ENCODE measurements at places on chromosomes 1 and 21.
A peak's percentile ranks its signal among the peaks of the same experiment; 100 is the strongest.

DNA sequence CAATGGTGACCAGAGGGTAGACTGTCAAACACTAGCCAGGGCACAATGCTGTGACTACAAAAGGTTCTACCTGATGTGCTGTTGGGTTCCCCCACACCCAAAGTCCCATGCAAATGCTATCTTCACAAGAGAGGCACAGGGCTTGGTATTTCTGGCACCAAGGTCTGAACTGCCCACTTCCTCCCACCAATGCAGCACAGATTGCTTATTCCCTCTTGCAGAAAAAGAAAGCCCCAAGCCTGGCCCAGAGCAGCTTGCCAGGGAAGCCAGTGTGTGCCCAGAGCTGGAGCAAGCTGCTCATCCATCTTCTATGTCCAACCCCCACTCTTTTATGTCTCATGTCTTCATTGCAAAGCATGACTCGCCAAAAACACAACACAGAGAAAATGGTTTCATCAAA lies 149.4 kb upstream of the CAMK1G start:
- no peak for DNase-seq

- DNase-seq, result no peak
Observed at GRCh38 chr1:212970085-212970484, 19.7 kb downstream of the VASH2 start.

- no peak for DNase-seq
Observed at GRCh38 chr1:91791691-91792488, 94.1 kb downstream of the TGFBR3 start.

DNA sequence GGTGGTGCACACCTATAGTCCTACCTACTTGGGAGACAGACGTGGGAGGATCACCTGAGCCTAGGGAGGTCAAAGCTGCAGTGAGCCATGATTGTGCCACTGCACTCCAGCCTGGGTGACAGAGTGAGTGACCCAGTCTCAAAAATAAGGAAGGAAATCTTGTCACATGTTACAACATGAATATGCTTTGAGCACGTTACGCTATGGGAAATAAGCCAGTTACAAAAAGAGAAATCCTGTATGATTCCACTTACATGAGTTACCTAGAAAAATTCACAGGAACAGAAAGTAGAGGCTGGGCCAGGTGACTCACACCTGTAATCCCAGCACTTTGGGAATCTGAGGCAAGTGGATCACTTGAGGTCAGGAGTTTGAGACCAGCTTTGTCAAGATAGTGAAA lies 6.7 kb upstream of the PADI6 start:
- no peak for DNase-seq

- DNase-seq, result no peak
Observed at GRCh38 chr1:184553845-184554244, 167.0 kb downstream of the C1orf21 start.

DNA sequence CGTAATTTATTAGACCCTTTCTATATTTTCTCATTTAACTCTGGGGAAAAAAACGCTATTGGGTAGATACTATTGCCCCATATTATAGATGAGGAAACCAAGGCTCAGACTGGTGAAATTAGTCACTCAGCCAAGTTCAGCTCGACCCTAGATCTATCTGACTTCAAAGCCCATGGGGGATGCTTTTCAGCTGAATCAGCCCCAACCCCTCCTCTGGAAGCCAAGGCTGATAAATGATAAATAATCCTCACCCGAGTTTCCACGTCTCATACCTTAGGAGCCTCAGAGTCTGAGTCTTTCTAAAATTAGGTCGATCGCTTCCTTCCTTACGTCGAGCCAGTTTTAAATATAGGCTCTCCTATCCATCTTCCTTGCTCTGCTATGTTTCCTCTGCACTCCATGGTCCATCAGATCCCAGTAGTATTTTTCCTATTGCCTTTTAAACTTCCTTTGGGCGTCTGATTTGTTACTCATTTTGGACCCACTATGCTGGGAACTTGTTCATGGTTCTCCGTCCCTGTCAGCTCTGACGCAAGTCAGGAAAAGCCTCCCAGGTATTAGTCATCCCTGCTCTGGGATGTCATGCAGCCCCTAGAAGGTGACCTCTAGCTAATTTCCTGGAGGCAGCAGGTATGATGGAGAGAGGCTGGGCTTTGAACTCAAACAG lies 122.8 kb downstream of the PLPP3 start:
- no peak for DNase-seq

DNA sequence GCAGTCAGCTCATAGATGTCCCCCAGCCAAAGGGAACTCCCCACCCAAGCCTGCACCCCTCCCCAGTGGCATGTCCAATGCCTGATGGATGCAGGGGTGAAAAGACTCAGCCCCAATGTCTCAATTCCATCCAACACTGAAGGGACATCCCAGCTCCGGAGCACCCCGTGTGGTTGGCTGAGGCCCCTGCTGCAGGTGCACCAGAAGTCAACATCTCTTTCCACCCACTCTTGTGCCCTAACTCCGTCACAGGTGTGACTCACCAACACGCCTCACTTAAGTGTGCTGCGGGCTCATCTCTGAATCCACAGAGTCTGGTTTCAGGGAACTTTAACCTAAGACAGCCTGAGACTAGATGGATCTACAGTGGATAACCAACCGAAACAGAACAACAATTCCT lies 40.9 kb upstream of the ZBTB18 start:
- peak; percentile 20 for DNase-seq

DNA sequence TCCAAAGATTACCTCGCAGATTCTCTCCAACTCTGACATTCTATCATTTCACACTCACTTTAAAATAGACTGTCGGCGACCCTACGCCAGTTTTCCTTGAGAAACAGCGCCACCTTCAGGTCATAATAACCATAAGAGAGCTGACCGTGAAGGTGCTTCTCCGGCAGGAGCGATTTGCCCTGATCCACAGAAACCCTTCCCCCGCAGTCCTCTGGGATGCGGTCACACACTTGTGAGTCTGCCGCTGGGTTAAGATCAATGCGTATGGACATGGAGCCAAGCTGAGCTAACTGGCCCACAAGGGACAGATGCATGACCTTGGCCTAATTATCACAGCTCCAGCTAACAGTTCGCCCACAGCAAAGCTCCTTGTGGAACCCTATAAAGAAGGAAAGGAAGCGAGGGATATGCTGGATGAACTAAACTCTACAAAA lies 32.8 kb upstream of the IFNAR2 start:
- DNase-seq, result no peak

- DNase-seq, result no peak
Observed at GRCh38 chr1:183226361-183226760, 40.3 kb downstream of the LAMC2 start.

DNA sequence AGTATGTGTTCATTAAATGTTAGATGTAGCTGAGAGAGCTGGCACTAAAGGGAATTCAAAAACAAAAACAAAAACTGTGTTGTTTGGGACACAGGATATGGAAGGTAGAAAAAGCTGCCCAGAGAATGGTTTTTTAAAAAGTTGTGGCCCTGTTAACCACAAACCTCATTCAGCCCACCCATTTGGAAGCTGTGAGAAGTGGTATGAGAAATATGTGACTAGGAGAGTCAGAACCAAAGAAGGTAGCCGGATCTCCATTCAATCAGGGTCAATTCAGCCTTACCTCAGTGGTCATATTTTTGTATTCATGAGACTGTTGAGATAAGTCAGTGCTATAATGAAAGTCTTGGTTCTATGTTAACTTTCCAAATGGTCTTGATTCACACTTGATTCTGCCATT lies 29.8 kb upstream of the CACYBP start:
- no peak for DNase-seq

- DNase-seq, result no peak
Observed at GRCh38 chr1:185077374-185077773, 32.0 kb downstream of the RNF2 start.

DNA sequence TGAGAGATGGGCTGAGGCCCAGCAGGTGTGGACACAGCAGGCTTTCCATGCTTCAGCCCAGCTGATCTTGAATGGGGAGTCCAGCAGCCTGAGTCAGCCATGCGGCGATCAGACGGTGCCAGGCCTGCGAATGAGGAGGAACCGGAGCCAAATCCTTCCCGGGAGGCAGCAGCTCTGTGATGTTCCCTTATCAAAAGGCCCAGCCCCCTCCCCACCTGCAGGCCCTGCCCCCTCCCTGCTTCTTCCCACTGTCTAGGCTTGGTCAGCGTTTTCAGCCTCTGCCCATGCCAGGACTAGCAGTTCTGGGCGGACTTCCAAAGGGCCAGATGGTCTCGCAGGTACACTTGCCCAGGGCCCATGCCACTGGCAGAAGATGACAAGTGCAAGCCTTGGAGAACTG lies 253.8 kb downstream of the KAZN start:
- no peak for DNase-seq

- DNase-seq, result no peak
Observed at GRCh38 chr1:204499511-204500468, 5.2 kb upstream of the PIK3C2B start.

DNA sequence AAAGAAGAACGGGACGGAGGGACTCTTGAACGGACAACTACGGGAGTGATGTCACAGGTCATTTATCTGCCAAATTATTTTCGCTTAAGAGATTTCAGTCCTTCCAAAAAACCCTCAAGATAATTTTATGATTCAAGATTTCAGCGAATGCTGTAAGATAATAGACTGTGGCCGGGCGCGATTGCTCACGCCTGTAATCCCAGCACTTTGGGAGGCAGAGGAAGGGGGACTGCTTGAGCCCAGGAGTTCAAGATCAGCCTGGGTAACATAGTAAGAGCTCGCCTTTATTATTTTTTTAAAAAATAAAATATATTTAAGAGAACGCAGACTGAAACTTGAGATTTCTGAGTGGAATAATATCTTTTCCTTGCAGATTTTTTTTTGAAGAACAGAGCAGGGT lies 609 bp downstream of the RWDD2B start:
- no peak for DNase-seq

DNA sequence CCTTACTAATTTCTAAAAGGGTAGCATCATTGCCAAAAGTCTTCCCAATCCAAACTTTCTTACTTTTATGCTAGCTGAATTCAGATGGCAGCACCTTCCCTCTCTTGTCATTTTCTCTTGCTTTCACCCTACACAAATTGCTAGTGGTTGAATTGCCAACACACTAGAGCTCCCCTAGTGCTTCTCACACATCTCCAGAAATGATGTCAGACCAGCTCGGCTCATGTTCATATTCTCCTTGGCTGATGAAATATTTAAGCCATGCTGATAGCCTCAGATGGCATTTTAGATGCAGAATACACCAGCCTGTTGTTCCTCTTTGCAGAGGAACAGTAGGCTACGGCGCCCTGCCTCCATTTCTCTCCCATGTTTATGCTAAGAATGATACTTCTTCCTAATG lies 256.9 kb downstream of the PTBP2 start:
- DNase-seq, result no peak

GRCh38 chr1:15008783-15009729 lies 144.5 kb upstream of the TMEM51 start:
- DNase-seq, result no peak

GRCh38 chr1:89681045-89681729 lies 48.3 kb downstream of the LRRC8C start:
- DNase-seq, result no peak

GRCh38 chr1:3219791-3220467 lies 150.9 kb downstream of the PRDM16 start:
- DNase-seq, result no peak

DNA sequence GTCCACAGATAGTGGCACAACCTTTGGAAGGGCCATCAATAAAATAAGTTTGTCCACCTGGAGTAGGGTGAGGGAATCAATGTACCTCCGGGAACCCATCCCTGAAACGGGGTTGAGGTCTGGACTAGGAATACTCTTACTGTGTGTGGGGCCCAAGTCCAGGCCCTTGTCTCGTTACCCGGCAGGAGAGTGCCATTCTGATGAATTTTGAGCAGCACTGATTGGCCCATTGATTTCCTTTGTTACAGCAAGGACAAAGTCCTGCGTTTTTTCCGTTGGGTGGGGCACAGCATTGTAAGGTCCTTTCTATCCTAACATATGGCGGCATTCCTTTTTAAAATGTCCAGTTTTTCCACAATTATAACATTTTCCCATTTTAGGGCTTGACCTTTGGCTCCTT lies 75.2 kb downstream of the AXDND1 start:
- no peak for DNase-seq

DNA sequence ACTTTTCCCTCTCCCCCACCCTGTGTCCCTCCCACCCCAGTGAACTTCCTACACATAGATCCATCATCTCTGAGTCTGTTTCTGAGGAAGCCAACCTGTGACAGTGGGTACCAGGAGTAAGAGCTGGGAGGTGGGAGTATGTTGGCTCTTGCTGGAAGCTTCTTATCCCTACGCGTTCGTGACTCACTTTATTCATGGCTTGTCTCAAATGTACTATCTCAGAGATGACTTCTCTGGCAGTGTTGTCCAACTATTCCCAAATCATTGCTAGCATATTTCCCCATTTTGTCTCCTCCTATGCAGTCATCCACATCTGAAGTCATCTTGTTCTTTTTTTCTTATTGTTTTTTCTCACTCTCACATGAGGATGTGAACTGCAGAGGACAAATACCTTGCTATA lies 88.0 kb downstream of the HIVEP3 start:
- DNase-seq, result no peak

GRCh38 chr21:8992731-8993174 lies 1528.6 kb upstream of the TPTE start:
- DNase-seq, result no peak

DNA sequence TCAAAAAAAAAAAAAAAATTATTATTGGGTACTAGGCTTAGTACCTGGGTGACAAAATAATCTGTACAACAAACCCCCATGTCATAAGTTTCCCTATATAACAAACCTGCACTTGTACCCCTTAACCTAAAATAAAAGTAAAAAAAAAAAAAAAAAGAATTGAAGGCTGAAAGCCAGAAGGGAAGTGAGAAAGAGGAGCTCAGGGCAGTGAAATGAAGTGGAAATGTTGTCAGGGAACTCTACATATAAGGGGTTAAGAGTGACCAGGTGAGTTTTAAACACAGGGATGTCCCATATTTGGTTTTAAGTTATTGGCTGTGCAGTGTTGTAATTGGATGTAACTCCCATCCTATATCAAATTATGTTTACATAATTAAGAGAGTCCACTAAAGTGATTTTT lies 85.7 kb upstream of the ABCD3 start:
- no peak for DNase-seq

- no peak for DNase-seq
Observed at GRCh38 chr1:26254404-26254803, 20.4 kb downstream of the CEP85 start.

- DNase-seq, result no peak
Observed at GRCh38 chr1:165443539-165444311, 1.2 kb downstream of the RXRG start.

DNA sequence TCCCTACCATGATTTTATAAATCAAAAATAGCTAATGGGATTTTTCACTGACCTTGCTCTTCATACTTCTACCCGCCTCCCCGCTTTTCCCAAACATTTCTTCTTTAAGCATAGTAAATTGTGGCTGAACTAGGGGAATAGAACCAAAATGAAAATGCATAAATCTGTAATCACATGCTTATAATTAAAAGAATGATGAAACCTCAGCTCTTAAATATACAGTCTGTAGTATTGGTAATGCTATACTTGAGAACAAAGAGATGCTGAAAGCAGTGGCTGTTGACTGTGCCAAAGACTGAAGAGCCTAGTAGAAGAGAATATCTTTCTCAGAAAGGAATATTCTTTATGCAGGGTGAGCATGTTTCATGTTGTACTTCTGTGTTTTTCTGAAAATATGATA lies 249.1 kb downstream of the GREM2 start:
- no peak for DNase-seq
